Regular cardiac myocyte (primary cell): ENCODE measurements at places on chromosomes 5 and 9. TPM values are rescaled to one million over a fixed set of nuclear protein-coding genes. Genes with fewer than 3 reads are reported as not detected.

Gene BARX1
- total RNA-seq, result under 0.01 TPM in 1 of 2 replicates, not detected in the other

Gene SMIM33
- total RNA-seq, result under 0.01 TPM in 1 of 2 replicates, not detected in the other

Gene IL3
- not detected in 2 replicates for total RNA-seq

Gene SQSTM1
- total RNA-seq, result 256 and 857 TPM in 2 replicates

Gene GABBR2
- total RNA-seq, result 0.56 and 8.8 TPM in 2 replicates

Gene C9orf50
- total RNA-seq, result 0.28 TPM in 1 of 2 replicates, not detected in the other

Gene ANKRD18A
- total RNA-seq, result under 0.01 TPM in 1 of 2 replicates, not detected in the other

Gene TAF11L10
- not detected in 2 replicates for total RNA-seq

Gene SLC23A1
- not detected in 2 replicates for total RNA-seq

Gene FAM151B
- 3.8 and 7.0 TPM in 2 replicates for total RNA-seq

Gene ZNF169
- 2.5 TPM in 2 replicates for total RNA-seq

Gene EXD3
- total RNA-seq, result 5.2 and 18.0 TPM in 2 replicates

Gene CTNNAL1
- 143 and 157 TPM in 2 replicates for total RNA-seq

Gene LPAR1
- 50.7 and 58.5 TPM in 2 replicates for total RNA-seq

Gene PCDHB7
- total RNA-seq, result 0.19 and 1.1 TPM in 2 replicates

Gene MEIKIN
- under 0.01 TPM in 1 of 2 replicates, not detected in the other for total RNA-seq

Gene F2RL2
- 10.0 and 10.4 TPM in 2 replicates for total RNA-seq

Gene GRIA1
- 0.19 and 0.28 TPM in 2 replicates for total RNA-seq

Gene SAXO1
- total RNA-seq, result under 0.01 TPM in 1 of 2 replicates, not detected in the other

Gene ARL10
- total RNA-seq, result 9.4 and 9.9 TPM in 2 replicates

Gene GPR151
- not detected in 2 replicates for total RNA-seq

Gene SLC45A2
- total RNA-seq, result 0.28 TPM in 1 of 2 replicates, not detected in the other

Gene IFNA13
- not detected in 2 replicates for total RNA-seq
